SIG-M5 (cell line): ENCODE measurements at places on chromosomes 3 and 15.

- no peak for DNase-seq
Measured at GRCh38 chr3:4674216-4674615, 181.1 kb downstream of the ITPR1 start.

GRCh38 chr3:48899273-48899672 lies 591 bp upstream of the SLC25A20 start:
- no peak for DNase-seq

- DNase-seq, result no peak
Measured at GRCh38 chr15:63264688-63265293, 12.6 kb upstream of the APH1B start.

GRCh38 chr3:123423031-123423430 lies 25.9 kb downstream of the ADCY5 start:
- no peak for DNase-seq

DNA sequence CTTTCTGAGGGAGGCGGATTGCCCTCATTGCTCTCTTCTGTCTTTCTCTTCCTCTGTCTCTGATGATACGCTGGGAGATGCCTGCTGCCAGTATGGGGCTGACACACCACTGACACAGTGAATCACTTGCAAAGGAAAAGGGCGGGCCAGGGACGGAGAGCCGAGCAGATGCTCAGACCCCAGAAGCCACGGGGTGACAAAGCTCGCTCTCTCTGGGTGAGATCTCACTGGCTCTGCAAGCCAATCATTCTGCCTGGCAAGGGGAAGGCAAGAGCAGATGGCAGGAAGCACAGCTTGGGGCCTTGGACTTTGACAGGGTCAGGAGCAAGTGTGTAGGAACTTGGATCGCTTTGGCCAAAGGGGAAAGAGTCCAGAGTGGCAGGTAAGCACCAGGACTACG lies 198.7 kb downstream of the NTRK3 start:
- no peak for DNase-seq

GRCh38 chr3:190552969-190553759 lies 39.3 kb downstream of the IL1RAP start:
- no peak for DNase-seq

GRCh38 chr3:150074277-150074676 lies 103.6 kb upstream of the PFN2 start:
- no peak for DNase-seq

- no peak for DNase-seq
Measured at GRCh38 chr3:72996121-72996472, 514 bp upstream of the PPP4R2 start.

GRCh38 chr3:107662124-107662507 lies 139.4 kb downstream of the BBX start:
- no peak for DNase-seq

GRCh38 chr15:28122038-28122949 lies 23.2 kb upstream of the OCA2 start:
- no peak for DNase-seq

DNA sequence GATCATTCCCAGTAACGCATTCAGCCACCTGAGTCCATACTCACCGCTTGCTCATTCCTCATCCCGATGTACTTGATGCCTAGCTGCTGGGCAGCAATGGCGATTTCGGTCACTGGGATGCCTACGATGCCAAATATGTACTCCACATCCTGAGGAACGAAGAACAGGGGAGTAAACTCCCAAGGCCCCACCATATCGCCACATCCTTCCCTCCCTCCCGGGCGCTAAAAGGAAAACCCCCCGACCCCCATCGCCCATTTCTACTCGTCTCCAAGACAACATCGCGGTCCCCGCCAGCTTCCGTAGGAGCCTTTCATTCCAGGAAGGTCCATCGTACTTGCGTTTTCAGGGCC lies 347 bp downstream of the HACL1 start:
- DNase-seq, result no peak
